M059J (cell line): ENCODE measurements at places on chromosomes 6 and 20. TPM values are rescaled to one million over a fixed set of nuclear protein-coding genes. Genes with fewer than 3 reads are reported as not detected.

Gene KCNQ5
- total RNA-seq, result 3.2 and 4.8 TPM in 2 replicates

Gene SLC22A1
- total RNA-seq, result 0.05 TPM in 1 of 2 replicates, not detected in the other

Gene TTK
- total RNA-seq, result 82.3 and 86.0 TPM in 2 replicates

Gene SMIM26
- total RNA-seq, result 222 and 278 TPM in 2 replicates

Gene SLC17A4
- not detected in 2 replicates for total RNA-seq

Gene EBF4
- 1.1 and 1.5 TPM in 2 replicates for total RNA-seq

- DNase-seq, result peak; percentile 74
Observed at GRCh38 chr6:19325335-19325789, 511.8 kb upstream of the ID4 start.

DNA sequence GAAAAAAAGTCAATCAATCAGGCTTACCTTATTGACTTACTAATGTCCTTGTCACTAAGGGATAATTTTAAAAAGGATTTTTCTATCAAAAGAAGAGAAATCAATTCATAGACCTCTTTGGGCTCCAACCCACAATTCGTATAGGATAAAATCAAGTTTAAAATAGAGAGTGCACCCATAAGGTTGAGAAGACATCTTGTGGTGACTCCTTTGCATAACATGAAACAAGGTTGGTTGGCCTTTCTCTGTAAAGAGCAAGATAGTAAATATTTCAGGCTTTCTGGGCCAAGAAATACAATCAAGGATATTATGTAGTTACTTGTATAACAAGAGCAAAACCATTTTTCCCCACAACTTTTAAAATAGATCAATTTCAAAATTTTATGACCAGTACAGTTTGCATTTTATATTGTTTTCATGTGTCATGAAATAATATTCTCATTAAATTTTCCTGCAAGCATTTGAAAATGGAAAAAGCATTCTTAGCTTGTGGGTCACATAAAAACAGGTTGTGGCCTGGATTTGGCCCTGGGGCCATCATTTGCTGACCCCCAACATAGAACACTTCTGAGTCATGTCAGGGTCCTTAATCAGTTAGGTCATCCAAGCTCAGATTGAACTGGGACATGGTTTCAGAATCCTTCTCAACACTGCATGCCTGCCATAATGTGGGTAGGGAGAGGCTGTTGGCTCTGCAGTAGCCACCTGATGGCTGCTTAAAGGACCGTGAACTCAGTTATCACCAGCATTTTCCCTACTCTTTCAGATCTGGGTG, 76.7 kb downstream of the MYB start:
- DNase-seq, result peak; percentile 75

GRCh38 chr6:106642476-106642875, 13.1 kb downstream of the QRSL1 start:
- DNase-seq, result peak; percentile 20

DNA sequence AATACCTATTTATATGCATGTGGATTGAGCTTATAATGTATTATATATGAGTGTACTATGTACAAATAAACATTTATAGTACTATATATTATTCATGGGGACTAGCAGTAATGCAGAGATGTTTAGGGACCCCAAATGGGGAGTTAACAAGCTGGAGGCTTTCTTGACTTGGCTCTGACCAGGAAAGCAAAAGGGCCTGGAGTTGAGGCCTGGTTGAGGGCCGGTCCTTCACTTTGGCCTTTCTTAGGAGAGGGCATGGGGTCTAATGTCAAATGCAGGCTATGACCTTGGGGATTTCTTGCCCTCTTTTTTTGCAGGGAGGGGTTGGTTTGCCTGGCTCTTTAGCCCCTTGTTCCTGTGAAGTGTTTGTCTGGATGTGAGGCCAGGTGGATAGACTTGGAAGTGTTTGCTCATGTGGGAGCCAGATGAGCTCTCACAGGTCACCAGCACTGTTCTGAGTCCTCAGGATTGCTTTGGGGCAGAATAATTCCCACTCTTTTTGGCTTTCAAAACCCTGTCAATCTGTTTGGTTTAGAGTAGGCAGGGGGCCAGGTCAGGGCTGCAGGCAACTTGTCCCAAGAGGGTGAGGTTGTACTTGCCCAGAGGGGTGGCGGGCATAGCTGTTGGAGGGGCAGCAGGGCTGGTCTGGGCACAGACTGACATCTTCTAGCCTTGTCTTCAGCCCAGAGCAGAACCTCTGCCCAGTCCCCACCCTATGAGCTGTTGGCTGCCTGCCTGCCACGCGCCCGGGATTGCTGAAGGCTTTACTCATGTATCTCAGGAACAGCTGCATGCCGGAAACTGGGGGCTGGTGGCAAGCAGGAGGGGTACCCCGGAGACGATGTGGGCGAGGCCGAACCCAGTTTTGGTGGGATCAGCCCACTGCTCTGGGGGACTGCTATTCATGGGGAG, 14.6 kb downstream of the TJAP1 start:
- peak; percentile 70 for DNase-seq

- DNase-seq, result no peak
Observed at GRCh38 chr6:86822747-86823146, 114.6 kb upstream of the HTR1E start.
